NCI-H524 (cell line): ENCODE measurements at places on chromosomes 4 and X.

GRCh38 chr4:147547314-147548056 lies 66.6 kb downstream of the EDNRA start:
- DNase-seq, result no peak

DNA sequence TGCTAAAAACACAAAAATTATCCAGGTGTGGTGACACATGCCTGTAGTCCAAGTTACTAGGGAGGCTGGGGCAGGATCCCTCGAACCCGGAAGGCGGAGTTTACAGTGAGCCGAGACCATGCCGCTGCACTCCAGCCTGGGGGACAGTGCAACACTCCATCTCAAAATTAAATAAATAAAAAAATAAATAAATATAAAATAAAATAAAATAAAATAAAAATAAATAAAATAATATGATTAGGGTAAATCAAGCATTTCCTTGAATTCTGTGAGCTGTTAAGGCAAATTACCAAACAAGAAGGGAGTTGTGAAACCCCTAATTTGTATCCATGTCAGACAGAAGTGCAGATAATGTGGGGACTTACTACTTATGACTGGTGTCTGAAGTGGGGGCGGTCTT lies 1928.9 kb upstream of the IGFBP7 start:
- no peak for DNase-seq

DNA sequence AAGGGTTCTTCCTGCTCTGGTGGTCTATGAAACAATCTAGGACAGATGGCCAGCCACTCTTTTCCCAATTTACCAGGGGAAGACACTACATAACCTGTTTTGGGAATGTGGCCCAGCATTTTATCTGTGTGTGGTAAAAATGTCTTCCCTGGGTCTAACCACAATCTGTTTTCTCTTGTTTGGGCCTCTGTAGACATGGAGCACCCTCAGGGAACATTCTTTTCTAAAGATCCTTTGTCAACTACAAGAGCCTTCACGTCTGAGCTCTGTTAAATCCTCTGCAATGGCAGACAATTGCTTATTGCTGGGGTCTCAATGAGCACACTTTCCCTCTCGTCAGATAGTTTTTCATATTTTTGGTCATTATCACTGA lies 35.5 kb downstream of the PLAC1 start:
- no peak for DNase-seq

DNA sequence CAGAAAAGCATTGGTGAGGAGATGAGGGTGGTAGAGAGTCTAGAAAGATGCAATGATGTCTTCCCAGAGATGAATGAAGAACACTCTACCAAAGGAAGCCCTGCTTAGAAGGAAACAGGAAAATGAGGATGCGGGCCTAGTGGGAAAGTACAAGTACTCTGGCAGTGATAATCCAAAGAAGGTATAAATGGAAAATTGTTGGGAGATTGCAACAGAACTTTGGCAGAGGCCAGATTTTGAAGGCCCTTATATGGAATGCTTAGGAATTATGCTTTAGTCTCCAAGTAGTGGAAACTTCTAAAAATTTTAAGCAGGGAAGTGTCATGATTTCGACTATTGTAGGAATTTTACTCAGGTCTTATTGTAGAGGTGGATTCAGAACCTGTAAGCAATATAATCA lies 11.0 kb downstream of the ARSJ start:
- no peak for DNase-seq

- no peak for DNase-seq
Observed at GRCh38 chr4:3647421-3647820, 115.2 kb upstream of the LRPAP1 start.

DNA sequence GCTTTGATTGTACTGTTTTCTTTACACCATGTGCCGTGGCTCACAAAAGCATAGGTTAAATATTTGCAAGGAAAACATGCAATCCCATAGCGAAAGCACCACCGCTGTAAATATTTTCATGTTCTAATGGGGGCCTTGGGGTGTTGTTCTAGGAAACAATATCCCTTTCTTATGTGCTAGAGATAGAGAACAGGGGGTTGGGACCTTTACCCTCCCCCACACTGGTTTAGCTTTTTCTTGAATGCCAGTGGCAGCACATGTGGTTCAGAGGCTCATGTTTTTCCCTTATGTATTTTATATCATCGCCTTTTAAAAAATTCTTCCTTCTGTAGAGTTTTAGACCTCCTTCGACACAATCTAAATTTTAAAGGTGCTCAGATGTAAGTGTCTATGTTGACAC lies 422.6 kb upstream of the TENM3 start:
- DNase-seq, result no peak
